CD4-positive, alpha-beta memory T cell (primary cell): ENCODE measurements at places on chromosomes 12 and 14. TPM values are rescaled to one million over a fixed set of nuclear protein-coding genes. Genes with fewer than 3 reads are reported as not detected.

- DNase-seq, result no peak
- no peak overlapping the region for H3K27ac ChIP-seq
- no peaks in the 10 kb centered on the region for H3K27me3 ChIP-seq
- no peaks in the 10 kb centered on the region for H3K36me3 ChIP-seq
- H3K4me3 ChIP-seq, result no peak overlapping the region
- H3K4me1 ChIP-seq, result no peaks in the 10 kb centered on the region
These were observed 178.8 kb upstream of the FRMD6 start for GRCh38 chr14:51472881-51473280.

The EFS gene
- total RNA-seq, result not detected

- H3K27me3 ChIP-seq, result no peaks in the 10 kb centered on the region
- no peak overlapping the region for H3K27ac ChIP-seq
- no peaks in the 10 kb centered on the region for H3K36me3 ChIP-seq
- H3K4me3 ChIP-seq, result no peak overlapping the region
- H3K4me1 ChIP-seq, result no peaks in the 10 kb centered on the region
These were observed 45.5 kb downstream of the ZNF664 start for GRCh38 chr12:124018539-124018938.

The IFNG-AS1 gene
- total RNA-seq, result 11.7 TPM

GRCh38 chr12:76685246-76685678, 78.7 kb upstream of the ZDHHC17 start:
- no peak overlapping the region for H3K4me3 ChIP-seq
- H3K4me1 ChIP-seq, result no peaks in the 10 kb centered on the region
- no peak overlapping the region for H3K27ac ChIP-seq
- no peak for DNase-seq
- H3K36me3 ChIP-seq, result no peaks in the 10 kb centered on the region
- no peaks in the 10 kb centered on the region for H3K27me3 ChIP-seq

- H3K27ac ChIP-seq, result no peak overlapping the region
- H3K27me3 ChIP-seq, result no peaks in the 10 kb centered on the region
- no peaks in the 10 kb centered on the region for H3K36me3 ChIP-seq
- no peak for DNase-seq
- no peaks in the 10 kb centered on the region for H3K4me1 ChIP-seq
These were observed 2.5 kb downstream of the SMCO2 start for GRCh38 chr12:27449026-27449425.

DNA sequence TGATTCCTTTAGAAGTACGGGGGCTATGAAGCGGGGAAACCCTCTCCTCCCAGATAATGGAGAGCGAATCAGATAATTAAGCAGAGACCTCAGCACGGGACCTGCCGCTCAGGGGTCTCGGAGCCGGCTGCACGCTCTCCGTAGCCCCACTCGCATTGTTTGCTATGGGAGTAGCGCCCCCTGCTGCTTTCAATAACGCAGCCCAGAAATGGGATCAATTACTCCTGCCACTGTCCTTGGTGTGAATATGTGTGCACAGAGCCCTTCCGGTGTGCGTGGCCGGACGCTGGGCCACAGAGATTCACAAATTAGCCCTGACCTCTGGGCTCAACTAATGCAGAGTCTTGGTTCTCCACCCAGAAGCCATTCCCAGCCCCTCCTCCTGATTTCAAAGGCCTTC, 76.4 kb upstream of the TMEM132C start:
- H3K27ac ChIP-seq, result no peak overlapping the region
- no peaks in the 10 kb centered on the region for H3K4me1 ChIP-seq
- DNase-seq, result no peak
- no peak overlapping the region for H3K4me3 ChIP-seq
- no peaks in the 10 kb centered on the region for H3K27me3 ChIP-seq

The MYO1H gene
- total RNA-seq, result not detected

- DNase-seq, result no peak
- H3K27ac ChIP-seq, result no peak overlapping the region
These were observed 14.7 kb upstream of the KRT86 start for GRCh38 chr12:52259657-52260243.
